ENCODE measurements at places on chromosomes 3 and 15.

DNA sequence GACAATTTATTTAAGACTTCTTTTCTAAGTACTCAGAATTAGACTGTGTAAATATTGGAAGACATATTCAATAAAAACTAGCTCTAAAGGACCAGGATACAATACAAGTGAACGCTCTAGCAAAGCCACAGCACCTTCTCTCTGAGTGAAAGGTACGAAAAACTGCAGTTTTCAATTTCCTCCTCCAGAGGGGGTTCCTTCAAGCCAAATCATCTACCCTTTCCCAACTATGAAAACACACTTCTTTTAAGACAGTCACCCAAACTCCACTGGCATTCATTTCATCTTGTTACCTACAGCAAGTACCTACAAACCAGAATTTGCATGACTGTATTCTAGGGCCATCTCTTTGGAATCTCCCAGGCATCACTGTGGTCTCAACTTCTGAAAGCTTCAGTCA lies 165.8 kb downstream of the ERC2 start:
- no peak for DNase-seq

- DNase-seq: no peak
These were observed 50.3 kb downstream of the MRPS25 start for GRCh38 chr3:15014606-15015328.

DNA sequence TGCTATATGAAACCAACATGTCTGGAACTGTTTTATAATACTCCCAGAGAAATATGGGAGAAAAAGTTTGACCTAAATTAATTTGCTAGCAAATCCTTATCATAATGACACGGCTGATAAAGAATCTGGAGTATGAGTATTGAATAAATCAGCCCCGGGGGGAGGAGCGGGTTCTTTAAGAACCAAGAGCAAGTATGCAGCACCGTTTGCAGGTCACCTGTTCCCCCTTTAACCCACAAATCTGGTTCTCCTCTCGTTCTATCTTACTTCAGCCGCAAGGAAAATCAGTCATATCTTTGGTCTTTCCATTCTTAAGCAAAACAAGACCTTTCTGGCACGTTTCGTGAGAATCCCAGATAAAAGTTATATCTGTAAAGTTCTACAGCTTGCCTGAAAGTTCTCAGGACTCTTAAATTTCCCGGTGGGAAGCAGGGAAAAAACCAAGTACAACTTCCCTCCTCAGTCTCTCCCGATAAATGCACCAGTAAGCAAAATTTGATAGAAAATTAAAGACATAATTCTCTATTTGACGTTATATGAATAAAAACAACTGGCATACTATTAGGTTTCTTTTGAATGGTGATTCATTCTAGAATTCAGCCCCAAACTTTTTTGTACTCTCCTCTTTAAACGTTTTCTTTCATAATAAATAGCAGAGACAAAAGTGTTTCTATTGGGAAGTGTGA lies 348.6 kb downstream of the ZBBX start:
- DNase-seq: no peak

- DNase-seq: no peak
These were observed 93.6 kb upstream of the NEO1 start for GRCh38 chr15:72958634-72959033.

- no peak for DNase-seq
These were observed 379.4 kb downstream of the KCNH8 start for GRCh38 chr3:19527746-19528145.

DNA sequence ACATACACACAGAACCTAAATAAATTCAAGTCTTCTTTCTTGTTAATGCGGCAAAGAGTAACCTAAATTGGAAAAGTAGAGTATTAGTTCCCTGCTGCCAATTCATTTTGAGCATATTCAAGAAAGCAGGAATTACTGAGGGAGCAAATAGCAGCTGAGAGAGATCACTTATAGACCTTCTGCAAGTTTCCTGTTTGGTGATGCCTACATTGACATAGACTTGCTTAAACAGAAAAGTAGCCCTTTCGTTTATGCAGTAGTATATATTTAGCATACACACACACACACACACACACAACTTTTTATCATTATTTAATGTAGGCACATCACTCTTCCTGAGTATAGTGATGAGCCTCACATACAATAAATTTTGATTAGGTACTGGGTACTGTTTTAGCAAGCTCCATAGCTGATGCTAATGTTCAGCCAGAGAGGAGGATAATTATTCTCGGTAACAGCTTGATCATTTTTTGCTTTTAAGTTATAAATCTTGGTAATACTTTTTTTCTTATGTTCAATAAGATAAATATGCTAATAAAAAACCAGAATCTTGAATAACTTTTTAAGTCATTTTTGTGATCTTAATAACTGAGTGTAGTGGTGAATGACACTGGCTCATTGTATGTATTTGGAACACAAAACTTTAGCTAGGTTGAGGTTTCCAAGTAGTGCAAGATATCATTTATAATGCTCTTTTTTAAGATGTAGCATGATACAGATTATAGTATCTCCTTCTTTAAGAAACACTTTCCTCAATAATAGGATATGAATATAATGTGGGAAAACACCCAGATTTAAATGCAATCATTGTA lies 174.7 kb downstream of the MBNL1 start:
- no peak for DNase-seq

GRCh38 chr3:58005669-58006068 lies 2.6 kb upstream of the FLNB start:
- DNase-seq: peak; percentile 17

GRCh38 chr3:32525720-32526119 lies 23.1 kb upstream of the CMTM6 start:
- DNase-seq: no peak

DNA sequence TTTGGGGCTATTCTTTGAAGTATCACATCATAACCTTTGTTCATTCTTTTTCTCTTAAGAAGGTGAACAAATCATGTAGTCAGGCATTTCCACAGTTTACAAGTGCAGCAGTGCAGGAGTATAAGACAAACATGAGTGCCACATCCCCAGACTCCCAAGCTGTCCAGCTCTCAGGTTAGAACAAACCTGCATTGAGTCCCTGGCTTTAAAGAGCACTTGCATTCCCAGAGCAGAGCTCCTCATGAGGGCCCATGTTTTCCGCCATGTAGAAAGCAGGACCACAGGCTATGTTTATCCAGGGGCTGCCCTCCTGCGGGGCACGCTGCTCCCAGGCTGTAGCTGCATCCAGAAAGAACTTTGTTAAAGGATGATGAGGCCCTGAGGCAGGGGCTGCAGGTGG lies 267.7 kb downstream of the TLE3 start:
- no peak for DNase-seq

DNA sequence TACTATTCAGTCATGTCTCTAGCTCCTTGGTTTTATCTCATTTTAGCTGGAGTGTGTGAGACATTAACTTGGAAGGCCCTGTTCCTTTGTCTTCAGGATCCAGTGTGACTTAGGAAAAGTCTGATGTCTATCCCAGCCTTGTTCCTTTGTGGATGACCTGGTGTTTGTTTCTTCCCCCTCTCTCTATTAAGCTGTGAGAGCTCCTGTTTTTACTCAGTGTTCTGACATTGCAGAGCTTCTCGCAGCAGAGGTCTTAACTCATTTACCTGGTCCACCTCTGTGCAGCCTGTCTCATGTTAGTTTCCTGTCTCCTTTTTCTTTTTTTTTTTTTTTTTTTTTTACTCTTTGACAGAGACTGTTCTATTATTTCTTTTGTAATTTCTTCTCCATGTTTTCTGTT lies 43.1 kb downstream of the KLF13 start:
- no peak for DNase-seq

GRCh38 chr15:101310161-101310480 lies 15.1 kb upstream of the SNRPA1 start:
- no peak for DNase-seq

GRCh38 chr3:21436835-21437234 lies 314.2 kb downstream of the ZNF385D start:
- no peak for DNase-seq

DNA sequence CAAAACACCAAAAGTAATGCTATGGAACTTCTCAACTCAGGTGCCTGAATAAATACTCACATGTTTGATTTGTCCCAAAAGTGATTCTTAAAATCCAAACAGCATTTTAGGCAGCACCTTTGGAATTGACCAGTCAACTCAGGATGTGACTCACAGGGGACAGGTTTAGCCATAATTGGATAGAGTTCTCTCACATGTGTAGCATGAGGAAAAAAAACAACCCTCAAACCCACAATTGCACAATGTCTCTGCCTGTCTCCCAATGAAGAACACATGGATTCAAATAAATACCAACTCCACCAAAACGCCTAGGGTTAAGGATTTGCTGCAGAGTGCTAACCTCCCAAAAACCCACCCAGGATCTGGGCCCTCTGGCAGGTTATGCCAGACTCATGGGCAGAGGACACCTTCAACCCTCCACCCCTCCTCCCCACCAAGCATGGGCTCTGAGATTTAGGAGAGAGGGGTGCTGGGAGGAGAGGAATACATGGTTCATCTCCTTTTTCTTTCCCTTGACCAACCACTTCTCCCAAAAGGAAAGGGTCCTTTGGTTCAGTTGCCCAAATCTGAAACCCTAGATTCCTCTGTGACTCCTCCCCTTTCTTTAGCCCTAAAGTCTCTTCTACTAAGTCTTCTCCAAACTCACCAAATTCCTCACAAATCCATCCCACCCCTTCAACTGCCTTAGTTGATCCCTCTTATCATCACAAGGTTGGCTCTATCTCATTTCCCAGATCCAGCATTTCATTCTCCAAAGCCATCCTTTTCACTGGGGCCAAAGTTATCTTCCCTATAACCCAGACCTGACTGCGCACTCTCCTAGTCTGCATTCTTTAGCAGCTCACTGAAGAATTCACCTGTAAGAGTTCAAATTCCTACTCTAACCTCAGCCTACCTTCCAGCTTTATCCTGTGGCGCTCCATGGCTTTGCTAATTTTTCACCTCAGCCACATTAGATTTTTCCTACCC lies 7.7 kb downstream of the RYK start:
- DNase-seq: peak; percentile 72

DNA sequence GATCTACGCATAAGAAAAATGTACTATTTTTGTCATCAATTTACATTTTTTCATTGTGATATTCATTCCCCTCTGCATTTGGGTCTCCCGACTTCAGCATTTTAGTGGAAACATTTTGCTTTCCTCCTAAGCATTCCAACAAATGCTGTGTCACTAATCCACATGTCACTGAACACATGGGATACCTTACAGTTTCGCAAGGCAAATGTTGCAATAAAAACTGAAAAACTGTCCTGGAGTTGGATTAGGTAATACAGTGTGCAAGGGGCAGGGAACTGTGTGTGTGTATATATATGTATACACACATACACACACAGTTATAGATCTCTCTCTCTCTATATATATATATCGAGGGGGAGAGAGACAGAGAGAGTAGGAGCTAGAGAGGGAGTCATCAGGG lies 632.2 kb downstream of the MAGI1 start:
- DNase-seq: no peak

DNA sequence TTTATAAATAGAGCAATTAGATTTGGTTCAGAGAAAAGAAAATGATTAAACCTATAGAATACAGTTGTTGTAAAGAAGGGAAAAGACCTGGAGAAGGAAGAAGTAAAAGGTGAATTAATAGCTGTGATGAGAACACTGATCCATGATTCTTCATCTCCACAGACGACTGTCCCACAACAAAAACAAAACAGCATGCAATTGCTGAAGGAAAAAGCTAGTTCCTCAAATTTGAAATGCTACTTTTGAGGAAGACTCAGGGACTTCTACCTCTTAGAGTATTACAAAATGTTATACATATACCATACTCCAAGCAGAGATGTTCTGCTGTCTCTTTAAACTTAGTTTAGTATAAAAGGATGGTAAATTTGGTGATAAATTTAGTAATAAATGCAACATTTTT lies 21.5 kb downstream of the ALCAM start:
- DNase-seq: no peak

GRCh38 chr3:40055361-40055760 lies 246.0 kb downstream of the MYRIP start:
- DNase-seq: no peak

DNA sequence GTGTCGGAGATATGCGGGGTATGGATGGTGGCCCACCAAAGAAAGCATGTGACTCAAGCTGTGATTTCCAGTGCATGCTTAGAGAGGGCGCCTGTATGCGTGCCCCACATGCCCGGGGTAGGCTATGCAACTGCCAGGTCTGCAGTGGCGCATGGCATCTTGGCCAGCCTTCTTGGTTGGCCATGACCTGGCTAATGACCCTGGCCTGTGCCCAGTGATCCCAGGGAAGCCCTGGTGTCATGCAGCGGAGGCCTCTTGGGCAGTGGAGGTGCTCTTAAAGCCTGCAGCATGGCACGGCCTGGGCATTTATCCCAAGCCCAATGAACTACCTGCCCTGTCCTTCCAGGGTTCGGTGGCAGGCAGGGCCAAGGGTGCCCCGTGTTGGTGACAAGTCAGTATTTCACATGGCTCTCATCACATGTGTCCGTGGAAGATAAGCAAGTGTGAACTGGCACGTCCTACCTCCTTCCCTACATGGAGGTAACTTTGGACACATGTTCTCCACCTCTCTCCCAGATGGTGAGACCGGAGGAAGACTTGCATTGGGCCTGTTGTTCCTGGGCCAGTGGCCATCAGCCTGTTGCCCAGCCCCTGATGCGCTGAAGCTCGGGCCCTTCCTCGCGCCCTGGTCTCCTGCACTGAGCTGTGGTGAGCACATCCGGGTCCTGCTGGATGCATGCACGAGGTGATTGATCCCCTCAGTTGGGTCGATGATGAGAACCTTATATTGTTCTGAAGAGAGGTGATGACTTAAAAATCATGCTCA lies 192.0 kb downstream of the UBE3A start:
- DNase-seq: no peak

DNA sequence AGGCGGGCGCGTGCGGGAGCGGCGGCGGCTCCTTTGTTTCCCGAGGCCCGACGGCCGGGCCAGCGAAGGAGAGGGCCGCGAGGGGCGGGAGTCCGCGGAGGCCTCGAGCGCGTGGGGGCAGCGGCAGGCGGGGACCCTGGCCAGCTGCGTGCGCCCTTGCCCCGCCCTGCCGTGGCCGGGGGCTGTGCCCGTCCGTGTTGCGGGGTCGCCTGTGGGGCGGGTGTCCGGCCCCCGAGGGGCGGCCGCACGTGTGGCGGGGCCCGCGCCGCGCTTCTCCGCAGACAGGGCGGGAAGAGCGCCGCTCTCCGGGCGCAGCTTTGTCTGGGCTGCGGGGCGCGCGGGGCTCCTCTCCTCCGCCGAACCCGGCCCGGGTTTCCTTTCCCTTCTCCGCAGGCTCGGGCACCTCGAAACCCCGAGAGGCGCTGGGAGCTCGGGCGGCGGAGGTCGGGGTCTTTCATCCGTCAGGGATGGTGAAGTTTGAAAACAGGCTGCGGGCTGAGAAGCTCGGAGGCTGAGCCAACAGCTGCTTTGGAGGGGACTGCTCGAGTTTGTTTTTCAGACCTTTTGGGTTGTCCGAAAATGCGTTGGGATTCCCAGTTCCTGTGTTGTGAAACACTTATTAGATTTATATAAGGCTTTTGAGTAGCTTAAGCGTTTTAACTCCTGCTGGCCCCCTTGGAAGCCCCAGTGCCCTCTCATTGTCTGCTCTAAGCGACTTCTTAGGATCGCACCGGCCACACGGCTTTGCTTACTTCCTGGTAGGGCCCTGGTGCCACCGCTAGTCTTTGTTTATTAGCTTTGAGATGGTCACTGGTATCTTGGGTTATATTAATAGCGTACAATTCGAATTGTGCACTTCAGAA lies 817 bp downstream of the USP3 start:
- no peak for DNase-seq

- DNase-seq: peak; percentile 77
These were observed 205.9 kb downstream of the P3H2 start for GRCh38 chr3:189914799-189915198.
